GM23338 (cell line): ENCODE measurements at places on chromosomes 16 and 17. TPM values are rescaled to one million over a fixed set of nuclear protein-coding genes. Genes with fewer than 3 reads are reported as not detected.

- DNase-seq = no peak
Observed at GRCh38 chr17:41347869-41348760, 2.5 kb downstream of the KRT33A start.

GRCh38 chr16:84647828-84648594 is at the start of gene KLHL36:
KLHL36 (plus strand) TSS chr16:84648511; CDS start chr16:84650868, 2,357 bp downstream.
- DNase-seq = peak; percentile 65

DNA sequence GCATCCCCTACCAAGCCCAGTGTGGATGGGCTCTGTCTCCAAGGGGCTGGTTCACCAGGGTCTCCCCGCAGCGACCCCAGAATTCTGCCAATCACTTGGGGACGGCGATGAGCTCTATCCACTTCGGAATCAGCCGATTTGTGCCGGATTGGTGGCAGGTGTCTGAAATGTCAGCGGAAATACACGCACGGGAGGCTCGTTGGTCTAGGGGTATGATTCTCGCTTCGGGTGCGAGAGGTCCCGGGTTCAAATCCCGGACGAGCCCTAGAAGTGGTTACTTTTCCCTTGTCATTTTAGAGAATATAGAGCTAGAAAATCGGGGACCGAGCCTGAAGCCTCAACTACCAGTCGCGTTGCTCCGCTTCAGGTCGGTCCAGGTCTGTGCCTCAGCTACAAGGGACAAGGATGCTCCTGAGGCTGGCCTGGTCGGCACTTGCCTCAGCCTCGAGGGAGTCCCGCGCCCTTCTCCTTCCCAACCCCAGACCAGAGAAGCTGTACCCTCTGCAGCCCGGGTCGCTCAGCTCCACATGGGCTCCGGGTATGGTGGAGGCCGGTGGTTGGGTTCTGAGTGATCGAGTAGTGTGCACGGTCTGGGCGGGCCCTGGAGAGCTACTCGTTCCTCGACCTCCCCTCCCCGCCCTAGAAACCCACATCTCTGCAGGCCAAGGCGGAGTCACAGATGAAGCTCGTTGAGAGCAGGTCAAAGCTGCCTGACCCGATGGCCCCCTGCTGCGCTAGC is 16.0 kb upstream of the OR1F1 start:
- peak; percentile 85 for DNase-seq

DNA sequence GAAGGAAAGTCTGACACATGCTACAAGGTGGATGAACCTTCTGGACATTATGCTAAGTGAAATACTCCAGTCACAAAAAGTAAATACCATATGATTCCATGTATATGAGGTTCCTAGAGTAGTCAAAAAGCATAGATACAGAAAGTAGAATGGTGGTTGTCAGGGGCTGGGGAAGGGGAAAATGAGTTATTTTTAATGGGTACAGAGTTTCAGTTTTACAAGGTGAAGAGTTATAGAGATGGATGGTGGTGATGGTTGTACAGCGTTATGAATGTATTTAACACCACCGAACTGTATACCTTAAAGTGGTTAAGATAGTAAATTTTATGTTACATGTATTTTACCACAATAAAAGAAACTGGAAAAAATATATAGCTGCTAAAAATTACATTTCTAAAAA is 17.9 kb downstream of the RAD51D start:
- no peak for DNase-seq

GRCh38 chr17:16407911-16408588 is 7.3 kb upstream of the TRPV2 start:
- DNase-seq = peak; percentile 76

DNA sequence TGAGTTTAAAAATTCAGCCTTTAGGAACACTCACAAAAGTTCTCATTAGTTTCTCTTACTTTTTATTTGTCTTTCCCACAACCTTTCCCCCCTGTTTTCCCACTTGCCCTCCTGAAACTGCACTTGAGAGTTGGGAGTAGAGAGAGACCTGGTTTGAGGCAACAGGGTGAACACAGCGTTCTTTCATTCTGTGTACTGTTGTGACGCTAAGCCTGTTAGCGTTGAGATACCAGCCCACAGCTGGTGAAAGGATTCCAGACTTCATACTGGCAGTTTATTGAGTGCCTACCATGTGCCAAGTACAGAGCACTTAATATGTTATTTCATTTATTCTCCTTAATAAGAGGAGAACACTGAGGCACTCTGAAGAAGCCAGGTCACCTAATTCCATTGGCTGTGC is 10.3 kb downstream of the TNRC6C start:
- no peak for DNase-seq

GRCh38 chr17:80195671-80196529 is 24.2 kb downstream of the SGSH start:
- DNase-seq = peak; percentile 72

- no peak for DNase-seq
Observed at GRCh38 chr17:83162035-83162745, 82.8 kb downstream of the METRNL start.

DNA sequence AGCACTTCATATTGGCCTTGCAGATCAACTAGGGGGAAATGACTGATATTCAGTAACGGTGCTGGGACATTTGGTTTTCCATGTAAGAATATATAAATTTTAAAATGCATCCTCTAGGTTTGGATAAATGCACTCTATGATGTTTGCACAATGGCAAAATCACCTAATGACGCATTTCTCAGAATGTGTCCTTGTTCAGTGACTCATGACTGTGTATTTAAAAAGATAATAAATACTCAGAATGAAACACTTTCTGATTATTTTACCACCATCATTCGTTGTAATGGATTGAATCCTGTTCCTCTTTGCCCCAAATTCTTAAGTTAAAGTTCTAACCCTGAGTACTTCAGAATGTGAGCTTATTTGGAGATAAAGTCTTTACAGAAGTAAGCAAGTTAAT is 17.2 kb upstream of the ADGRG1 start:
- no peak for DNase-seq

DNA sequence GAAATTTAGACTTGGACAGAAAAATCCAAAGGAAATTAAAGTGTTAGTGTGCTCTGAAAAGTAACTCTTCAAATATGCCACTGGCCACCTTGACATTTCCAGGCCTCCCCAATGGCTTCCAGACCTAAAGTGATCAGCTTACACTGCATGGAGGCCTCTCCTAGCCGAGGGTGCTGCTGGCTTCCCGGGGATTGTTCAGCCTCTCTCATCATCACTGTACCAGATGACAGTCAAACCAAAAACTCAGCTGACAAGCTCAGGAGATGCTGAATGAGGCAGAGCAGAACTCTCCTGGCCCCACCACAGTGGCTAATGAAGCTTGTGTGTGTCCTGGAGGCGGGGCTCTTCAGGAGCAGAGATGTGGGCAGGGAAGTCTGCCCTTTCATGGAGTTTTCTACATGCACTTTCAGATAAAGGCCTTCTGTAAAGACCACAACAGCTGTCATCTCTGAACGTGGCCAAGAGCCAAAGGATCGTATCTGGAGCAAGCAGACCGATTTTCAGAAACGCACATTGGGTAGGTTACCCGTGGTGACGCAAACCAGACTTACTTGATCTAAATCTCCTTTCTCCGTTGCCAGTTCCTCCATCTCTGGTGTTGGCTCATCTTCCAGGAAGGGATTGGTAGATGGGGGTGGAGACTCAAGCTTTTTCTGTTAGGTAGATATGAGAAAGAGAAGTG is 113.3 kb downstream of the VPS53 start:
- DNase-seq = no peak

DNA sequence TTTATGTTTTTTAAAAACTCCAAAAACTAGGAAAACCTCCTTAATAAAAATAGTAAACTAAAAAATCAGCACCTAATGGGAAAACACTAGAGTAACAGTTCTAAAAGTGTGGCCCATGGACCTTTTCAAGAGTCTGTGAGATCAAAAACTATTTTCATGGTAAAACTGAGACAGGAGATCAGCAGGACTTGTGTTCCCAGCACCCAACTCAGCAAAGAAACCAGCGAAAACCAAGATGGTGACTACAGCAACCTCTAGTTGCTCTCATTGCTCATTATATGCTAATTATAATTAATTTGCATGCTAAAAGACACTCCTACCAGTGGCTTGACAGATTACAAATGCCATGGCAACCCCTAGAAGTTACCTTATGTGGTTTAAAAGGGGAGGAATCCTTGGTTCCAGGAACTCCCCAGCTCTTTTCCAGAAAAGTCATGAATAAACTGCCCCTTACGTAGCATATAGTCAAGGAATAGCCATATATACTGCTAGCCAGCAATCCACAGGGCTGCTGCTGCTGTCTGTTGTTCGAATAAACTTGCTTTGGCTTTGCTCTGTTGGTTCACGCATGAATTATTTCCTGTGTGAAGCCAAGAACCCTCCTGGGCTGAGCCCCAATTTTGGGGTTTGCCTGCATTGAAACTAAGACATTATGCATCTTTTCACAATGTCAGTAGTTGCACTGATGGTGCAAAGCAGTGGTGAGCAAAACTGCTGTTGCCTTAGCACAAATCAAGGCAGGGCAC is 12.4 kb downstream of the CMTR2 start:
- DNase-seq = no peak

GRCh38 chr16:12410837-12411490 is 392.7 kb downstream of the CPPED1 start:
- no peak for DNase-seq

DNA sequence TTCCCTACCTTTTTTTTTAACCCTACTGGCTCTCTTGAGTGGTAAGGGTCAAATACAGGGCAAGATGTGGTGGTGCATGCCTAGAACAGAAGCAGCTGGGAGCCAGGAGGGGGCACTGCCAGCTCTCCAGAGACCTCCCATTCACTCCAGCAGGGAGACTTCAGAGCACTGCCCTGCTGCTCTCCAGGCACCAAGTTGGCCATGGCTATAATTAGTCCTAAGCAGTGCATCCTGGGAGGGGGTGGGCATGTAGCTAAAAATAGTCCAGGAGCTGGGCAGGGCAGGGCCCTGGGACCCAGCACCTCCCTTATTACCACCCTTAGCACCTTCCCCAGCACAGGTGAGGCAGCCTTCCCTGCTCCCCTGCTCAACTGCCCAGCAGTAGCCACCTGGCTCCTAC is 3.5 kb downstream of the CORO6 start:
- DNase-seq = peak; percentile 66

GRCh38 chr17:58005728-58006559 is 1.1 kb downstream of the SRSF1 start:
- no peak for DNase-seq

Gene GRIN2C
- 0.10 TPM in 1 of 2 replicates, not detected in the other for total RNA-seq

Gene GLOD4
- 69.7 and 122 TPM in 2 replicates for total RNA-seq

Gene EXOC7
- total RNA-seq = 65.9 and 75.4 TPM in 2 replicates

Gene SRCIN1
- 1.3 and 2.2 TPM in 2 replicates for total RNA-seq

Gene DNAH9
- total RNA-seq = 0.27 TPM in 1 of 2 replicates, not detected in the other

Gene SLC16A11
- total RNA-seq = 0.42 TPM in 1 of 2 replicates, not detected in the other

Gene CHD9NB
- 4.2 and 4.5 TPM in 2 replicates for total RNA-seq

Gene CPNE7
- 15.7 and 18.4 TPM in 2 replicates for total RNA-seq

Gene KDM6B
- total RNA-seq = 1.4 and 1.8 TPM in 2 replicates
